ENCODE measurements at places on chromosomes 11 and 22.

- DNase-seq: no peak
Measured at GRCh38 chr11:66107600-66108510, 37.8 kb downstream of the PACS1 start.

GRCh38 chr11:69598147-69598546, 42.8 kb upstream of the CCND1 start:
- no peak for DNase-seq

DNA sequence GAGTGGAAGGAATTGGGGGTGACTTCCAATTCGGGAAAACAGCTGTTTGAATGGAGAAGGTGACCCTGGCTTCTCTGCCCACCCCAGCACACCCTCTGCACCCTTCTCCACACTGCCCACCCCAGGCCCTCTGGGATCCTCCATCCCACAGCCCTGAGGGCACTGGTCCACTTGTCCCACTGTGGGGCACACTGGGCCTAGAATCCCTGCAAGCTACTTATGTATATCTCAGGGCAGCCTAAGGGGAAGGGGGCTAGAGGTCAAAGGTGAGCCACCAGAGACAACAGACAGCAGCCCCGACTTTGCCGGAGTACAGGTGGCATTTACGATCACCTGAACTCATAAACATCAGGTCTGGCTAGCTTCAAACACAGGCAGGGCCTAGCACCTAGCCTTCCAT, 673 bp upstream of the SCUBE2 start:
- no peak for DNase-seq

DNA sequence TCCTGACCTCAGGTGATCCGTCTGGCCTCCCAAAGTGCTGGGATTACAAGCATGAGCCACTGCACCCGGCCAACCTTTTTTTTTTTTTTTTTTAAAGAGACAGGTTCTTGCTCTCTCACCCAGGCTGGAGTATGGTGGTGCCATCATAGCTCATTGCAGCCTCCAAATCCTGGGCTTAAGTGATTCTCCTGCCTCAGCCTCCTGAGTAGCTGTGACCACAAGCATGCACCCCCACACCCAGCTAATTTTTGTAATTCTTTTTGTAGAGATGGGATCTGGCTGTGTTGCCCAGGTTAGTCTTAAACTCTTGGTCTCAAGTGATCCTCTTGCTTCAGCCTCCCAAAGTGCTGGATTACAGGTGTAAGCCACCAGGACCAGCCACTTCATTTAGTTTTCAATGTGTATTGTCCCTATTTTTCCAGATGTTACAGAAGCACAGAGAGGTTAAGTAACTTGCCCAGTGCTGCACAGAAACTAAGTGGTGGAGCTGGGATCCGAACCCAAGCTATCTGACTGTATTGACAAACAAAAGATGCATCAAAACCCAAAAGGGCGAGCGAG, 55.6 kb upstream of the GRK3 start:
- DNase-seq: no peak

DNA sequence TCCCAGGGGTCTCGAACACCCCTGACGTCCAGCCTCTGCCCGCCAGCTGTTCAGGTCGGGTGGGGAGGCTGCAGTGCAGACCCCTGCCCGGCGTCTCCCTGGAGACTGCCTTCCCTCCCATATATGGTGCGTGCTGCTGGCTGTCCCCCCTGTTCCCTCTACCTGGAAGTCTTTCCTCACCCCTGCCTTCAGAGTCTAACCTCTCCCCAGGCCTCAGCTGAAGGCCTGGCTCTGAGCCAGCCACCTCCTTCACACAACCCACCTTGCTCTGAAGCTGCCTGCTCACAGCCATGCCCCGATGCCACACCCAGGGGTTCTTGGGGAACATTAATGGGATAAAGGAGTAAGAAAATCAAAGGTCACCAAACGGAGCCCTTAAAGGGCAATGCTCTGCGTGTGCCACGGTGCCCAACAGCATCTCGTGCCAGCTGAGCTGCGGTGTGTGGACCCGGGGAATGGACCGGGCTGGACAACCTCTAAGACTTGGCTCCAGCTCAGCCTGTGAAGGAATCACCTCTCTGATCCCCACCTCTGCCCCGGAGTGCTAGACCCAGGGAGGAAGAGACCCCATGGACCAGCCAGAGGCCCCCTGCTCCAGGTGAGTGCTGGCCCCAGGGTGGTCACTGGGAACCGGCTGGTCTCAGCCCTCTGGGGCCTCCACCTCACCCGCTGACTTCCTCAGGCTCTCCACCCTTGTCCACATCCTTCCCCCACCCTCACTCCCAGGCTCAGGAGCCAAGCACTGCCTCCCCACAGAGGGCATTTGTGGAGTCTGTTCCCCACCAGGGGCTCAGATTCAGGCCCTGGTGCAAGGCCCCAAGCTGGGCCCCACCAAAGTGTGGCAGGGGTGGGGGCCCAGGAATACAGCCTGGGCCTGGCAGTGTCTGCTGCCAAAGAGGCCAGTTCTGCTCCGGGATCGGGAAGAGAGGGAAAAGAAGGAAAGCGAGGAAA, at the start of gene NLRP6:
NLRP6 (plus strand) TSS at position 407 of the 951 bp plus-strand sequence; CDS start at position 570, 163 bp downstream.
- DNase-seq: no peak

DNA sequence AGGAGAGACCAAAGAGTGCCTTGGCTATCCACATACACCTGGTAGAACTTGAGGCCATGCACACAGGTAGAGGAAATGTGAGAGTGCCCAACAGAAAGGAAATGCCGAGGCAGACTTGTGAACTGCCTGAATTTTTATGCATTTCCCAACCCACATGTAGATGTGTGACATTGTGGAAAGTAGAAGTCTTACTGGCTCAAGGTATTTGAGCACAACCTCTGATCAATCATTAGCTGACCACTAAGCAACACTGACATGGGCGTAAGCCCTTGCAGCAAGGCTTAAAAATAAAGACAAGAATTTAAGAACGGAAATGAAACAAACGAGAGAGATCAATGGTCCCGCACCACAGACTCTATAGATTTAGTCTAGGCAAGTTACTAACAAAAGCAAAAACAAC, 62.6 kb downstream of the POLD3 start:
- DNase-seq: no peak

GRCh38 chr11:2516276-2517015, 71.6 kb downstream of the KCNQ1 start:
- DNase-seq: no peak

DNA sequence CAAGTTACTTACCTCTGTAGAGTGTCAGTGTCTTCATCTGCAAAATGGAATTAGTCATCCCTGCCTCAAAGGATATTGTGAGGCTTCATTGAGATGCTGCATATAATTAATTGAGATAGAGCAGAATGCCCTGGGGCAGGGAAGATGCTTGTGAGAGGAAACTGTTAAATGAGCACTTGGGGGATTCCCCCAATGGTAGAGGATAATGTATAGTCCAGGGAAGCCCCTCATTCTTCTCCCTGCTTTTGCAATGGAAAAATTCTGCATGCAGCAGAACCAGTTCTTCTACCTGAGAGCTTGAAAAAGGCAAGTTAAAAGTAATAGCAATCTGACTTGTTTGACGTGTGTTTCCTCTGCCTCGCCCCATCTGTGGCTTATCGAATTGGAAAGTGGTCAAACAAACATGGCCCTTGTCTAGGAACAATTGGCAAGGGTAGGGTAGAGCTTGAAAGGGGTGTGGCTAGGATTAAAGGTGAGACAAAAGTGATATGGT, 90.9 kb downstream of the NAV2 start:
- DNase-seq: no peak

DNA sequence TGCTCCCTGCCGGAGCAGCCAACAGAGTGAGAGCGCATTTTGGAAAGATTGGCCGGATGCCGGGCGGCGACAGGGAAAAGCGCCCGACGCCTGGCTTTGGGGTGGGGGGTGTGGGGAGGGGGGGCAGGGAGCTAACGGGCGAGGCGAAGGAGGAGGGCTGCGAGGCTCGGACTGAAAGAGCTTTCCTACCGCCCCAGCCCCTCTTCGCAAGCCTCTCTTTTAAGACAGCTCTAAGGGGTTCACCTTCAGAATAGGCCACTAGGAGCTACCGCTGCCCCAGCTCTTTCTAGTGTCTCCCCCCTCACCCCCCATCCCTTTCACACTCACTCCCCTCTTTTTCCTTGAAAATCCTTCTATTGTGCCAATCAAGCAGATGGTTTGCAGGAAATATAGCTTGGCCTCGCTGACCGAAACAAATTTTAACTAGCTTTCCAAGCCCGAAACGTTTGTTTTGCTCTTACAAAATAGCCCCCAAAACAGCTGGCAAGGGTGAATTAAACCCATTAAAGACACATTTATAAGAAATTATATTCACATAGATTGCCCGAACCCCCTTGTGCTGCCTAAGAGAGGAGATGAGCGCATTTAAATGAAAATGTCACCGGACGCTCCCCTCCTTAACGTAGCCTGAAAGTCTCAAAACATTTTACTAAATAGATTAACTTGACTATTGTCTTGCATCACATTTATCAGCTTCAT, 3.7 kb upstream of the DBX1 start:
- no peak for DNase-seq

GRCh38 chr11:90757849-90758494, 535.1 kb upstream of the CHORDC1 start:
- DNase-seq: no peak

- no peak for DNase-seq
Measured at GRCh38 chr22:32695451-32695891, 106.0 kb upstream of the TIMP3 start.

DNA sequence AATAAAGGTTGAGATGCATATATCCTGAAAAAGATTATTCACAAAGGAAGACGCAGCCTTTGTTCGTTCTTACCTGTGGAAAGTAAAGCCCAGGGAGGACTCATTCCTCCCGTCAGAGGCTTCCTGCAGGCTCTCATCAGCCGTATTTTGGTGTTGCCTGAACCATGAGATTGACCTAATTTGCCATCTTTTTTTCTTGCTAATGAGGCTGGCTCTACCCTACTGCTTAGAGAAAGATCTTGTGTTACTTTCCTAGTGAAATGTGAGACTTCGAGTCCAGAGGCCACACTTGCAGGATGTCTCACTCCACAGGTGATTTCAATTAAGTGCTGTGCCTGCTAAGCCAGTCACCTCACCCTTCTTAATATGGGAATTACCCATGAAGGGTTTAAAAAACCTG, 269.9 kb downstream of the NTM start:
- DNase-seq: no peak

DNA sequence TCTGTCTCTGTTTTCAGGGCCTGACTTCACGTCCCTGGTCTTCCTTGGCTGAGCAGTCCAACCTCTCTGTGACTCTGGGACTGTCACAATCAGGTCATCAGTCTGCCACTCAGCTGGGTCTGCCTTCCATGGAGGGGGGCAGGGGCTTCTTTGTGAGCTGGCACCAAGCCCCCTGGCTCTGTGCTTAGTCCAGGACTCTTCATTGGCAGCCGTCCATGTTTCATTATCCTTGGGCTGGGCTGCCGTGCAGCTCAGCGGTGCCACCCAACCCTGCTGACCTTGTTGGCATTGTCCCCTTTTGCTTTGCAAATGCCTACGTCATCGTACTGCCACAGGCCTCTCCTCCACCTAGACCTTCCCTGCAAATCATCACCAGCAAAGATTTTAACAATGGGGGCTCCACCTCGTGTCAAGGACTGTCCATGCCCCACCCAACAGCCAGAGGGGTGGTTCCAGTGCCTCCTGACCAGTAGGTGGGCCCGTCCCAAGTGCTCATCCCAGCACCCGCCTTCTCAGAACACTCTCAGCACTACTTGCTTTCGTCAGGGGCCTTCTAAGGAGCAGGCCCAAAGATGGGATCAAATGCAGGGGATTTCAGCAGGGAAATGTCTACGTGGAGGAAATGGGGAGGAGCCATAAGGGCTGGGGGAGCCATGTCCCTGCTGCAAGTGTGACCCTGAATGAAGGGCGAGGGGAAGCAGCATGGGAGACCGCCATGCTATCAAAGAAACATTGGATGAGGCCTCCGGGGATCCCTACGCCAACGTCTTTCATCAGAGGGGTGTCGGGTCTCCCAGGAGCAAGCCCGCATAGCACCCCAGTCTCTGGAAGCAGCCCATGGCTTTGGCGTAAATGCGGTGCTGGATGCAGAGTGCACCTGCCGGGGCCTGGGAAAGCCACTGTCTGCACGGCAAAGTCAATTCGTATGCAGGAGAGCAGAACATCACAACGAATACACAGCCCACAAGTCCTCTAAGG, 18.2 kb downstream of the KRTAP5-6 start:
- DNase-seq: no peak

DNA sequence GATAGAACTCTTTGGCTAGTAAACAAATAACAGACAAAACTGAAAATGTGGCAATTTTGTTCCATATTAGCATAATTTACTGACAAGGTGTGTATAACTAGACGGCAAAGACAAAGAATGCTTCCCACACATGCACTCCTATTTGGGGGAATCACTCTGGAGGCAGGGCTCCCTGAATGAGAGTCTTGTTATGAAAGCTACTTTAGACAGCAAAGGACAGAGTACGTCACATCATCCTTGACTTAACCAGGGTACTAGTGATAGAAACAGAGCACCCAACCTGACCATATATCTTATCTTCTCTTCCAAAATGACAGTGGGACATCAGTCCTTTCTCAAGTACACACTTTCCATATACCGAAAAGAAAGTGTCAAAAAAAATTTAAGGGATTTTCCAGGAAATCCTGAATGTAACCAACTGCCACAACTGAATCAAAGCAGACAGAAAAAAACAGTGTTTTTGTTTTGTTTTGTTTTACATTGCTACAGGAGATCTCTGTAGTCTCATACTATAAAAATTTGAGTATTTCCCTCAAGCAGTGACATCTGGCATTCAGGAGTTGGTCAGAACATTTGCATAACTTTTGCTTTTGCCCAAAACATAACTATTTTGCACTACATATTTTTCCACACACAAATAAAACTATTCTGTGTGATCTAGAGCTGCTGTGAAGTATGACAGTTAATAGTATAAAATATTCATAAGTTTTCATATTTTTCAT, 98.9 kb downstream of the ARHGAP20 start:
- DNase-seq: no peak

DNA sequence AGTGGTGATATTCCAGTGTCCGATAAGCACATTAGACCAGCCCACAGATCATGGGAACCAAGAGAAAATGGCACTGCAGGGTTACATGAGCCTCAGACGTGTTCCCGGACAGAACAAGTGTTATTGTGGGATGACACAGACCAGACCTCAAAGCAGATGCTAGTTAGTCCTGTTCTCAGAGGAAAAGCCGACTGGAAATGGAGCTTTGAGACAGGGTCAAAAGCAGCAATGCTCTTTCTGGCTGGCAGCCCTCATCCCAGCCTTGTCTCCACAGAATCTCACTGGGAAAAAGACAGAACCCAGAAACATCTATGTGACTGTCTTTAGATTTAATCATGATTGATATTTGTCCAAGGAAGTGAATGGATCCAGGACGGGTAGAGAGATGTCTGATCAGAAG, 506.8 kb downstream of the INSC start:
- no peak for DNase-seq

- DNase-seq: peak; percentile 79
Measured at GRCh38 chr22:20464096-20464614, 26.5 kb upstream of the SCARF2 start.

GRCh38 chr11:12016246-12016645, 7.8 kb upstream of the DKK3 start:
- DNase-seq: no peak

DNA sequence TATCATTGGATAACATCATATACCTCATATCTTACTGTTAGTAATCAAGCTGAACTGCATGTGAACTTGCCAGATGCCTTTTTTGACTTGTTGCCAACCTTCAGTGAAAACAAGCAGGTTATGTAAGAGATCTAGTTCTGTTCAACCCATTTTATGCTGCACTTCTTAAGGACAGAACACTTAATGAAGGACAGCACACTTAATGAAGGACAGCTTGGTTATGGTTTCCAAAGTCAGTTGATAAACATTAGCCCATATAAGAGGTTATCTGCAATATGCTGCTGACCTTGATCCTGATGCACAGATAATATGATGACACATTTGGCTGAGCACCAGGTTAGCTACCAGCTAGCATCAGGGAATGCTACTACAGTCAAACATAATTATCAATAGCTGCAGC, 358.7 kb upstream of the PDGFD start:
- no peak for DNase-seq

GRCh38 chr11:88016392-88017170, 158.7 kb downstream of the RAB38 start:
- peak; percentile 69 for DNase-seq

Measured in CD4-positive, alpha-beta T cell treated with Interleukin-4 for 1 hour (primary cell).